ENCODE measurements at places on chromosomes 16 and 17.

DNA sequence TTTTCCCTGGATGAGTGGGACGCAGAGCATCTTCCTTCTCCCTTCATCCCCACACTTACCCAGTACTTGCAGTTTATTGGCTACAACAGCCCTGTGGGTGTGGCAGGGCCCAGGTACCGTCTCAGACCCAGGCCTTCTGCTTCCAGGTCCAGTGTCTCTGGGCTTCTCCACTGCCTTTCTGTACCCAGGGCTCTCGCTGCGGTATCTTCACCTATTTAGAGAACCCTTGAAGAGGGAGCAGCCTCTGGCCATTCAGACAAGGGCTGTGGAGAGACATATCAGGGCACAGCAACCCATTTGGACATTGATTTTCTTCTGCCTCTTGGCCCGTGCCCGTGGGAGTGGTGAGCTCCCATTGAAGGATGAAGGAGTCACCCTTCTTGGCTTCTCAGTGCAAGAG is 17.3 kb downstream of the TBX4 start:
- no peak for DNase-seq

DNA sequence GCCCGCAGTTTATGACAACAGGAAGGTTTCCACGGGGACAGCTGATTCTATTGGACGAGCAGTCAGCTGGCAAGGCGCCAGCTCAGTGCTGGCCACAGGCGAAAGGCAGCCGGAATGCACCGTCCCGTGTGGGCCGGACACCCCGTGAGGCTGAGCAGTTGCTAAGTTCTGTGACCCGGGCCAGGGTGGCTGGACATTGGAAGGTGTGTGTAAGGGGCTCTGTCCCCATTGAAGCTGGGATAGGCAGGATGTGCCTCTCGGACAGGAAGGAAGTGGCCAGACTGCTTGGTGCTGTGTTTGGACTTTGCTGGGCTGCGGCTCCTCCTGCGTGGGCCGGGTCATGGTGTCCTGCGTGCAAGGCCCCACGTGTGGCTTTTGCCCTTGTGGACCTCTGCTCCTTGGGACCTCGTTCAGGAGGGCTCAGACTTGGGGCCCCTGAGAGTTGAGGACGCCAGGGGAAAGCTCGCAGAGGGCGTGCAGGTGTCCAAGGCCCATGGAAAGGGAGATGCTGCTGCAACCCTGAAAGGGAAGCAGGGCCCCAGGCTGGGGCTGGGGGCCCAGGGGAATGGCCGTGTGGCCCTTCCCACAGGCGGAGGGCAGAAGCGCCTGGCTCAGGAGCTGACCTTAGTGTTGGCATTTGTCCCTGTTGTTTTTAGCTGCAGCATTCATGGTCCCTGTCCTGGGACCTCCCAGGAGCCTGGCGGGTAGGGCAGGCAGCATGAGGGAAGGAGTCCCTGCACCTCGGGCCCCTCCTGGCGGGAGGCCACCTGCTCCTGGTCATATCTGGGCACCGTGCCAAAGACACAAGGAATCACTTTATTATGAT is 10.0 kb downstream of the BAIAP2 start:
- peak; percentile 66 for DNase-seq

GRCh38 chr16:84398701-84399100 is 30.4 kb downstream of the ATP2C2 start:
- no peak for DNase-seq

GRCh38 chr17:63996430-63997182 is 1.5 kb upstream of the PRR29 start:
- DNase-seq = no peak

GRCh38 chr16:69924041-69924775 is 26.9 kb upstream of the CLEC18A start:
- no peak for DNase-seq

DNA sequence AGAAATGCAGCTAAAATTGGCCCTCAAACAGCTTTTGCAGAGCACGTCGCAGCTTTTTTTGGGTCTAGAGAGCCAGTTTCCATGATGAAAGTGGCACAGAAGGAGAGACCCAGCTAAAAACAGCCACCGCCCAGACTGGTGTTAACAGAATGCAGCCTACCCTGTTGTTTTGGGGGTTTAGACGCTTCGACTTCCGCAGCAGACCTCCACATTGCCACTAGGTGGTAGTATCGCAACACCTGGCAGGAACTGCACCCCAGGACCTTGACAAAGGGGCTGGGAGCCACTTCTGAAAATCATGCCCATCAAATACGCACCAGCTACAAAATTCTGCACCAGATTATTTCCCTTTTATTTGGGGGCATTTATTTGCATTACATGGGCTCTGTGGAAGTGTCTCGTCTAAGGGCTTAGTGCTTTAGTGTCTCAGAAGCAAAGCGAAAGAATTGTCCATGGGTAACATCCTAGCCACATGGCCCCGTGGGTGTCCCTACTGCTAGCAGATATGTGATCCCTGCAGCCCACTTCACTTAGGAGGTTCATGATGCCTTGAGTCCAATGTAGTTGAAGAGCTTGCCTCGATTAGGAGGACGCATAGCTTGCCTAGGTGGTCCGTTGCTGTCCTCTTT is 167.1 kb downstream of the HAPSTR1 start:
- DNase-seq = no peak

DNA sequence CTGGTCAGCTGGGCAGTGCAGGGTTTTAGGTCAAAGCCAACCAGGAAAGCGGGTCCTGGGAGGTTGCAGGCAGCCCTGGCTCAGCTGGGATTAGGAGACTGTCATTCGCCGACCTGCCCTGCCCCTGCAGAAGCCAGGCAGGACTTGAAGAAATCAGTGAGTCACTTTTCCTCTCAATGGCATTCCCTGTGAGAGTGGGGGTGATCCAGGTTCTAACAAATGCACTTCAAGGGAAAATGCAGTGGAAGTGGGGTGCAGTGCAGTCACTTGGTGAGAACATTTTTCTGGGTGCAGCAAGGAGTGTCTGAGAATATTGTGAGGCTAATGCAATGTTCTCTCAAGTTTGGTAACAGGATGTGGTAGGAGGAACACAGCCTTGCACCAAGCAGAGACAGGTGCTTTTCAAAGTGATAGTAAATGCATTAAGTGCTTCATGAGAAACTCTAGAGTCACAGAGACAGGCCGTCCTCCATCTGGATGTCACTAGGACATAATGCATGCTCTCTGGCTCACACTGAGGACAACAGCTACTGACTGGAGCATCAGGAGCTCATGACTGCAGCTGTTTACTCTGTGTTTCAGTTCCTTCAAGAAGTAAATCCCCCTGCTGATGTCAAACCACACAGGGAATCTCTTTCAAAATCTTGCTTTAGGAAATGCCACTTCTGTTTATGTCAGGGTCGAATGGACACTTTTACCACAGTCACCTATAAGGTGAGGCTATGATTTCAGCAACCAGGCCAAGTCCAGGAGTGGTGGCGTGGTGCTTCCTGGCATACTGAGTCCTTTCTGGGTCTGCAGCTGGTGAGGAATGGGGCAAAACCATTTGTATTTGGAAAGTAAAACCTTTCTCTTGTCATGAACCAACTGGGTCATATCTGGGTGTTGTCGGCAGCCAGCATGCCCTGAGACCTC is 16.7 kb downstream of the CDK5R1 start:
- DNase-seq = no peak

GRCh38 chr16:50267151-50267631 is 840 bp downstream of the ADCY7 start:
- no peak for DNase-seq

DNA sequence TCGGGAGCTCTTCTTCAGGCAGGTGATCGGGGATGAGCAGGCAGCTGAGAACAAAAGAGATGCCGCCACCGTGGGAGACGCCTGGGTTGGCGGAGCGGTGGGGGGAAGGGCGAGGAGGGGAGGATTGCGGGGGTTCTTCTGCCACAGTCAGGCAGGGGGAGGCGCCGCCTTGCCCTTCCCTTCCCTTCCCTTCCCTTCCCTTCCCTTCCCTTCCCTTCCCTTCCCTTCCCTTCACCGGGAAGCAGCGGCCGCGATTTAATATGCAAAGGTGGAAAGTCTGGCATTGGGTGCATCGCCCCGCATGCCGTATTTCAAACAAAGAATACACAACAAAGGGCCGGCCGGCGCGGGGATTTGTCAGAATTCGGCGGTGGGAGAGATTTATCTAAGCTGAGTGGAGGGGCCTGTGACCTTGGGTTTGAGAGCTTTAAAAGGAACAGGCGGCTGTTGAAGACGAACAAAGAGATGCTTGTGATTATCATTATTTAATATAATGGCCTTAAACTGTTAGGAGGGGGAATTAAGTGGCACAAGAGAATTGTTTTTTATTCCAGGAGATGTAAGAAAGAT is 262.3 kb upstream of the TNRC6C start:
- no peak for DNase-seq

- no peak for DNase-seq
Observed at GRCh38 chr16:22400900-22401299, 26.5 kb upstream of the CDR2 start.

DNA sequence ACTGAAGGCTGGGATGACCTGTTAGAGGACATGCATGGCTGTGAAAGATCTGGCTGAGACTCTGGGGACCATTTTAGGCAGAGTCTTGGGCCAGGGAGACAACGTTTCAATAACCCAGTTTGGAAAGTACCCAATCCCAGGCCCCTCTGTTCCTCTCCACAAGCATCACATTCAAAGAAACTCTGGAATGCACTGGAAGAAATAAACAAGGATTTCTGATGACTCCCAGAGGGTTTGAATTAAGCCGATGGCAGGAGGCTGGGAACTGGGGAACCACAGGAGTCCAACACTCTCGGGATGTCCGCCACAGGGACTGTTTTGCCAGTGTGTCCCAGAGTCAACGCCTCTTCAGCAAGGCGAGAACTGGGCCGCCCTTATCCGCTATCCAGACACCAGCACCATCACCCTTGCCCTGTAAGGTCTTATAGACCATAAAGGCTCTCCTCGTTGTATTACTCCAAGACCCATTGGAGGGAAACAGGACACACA is 3.3 kb downstream of the PMP22 start:
- peak; percentile 45 for DNase-seq

DNA sequence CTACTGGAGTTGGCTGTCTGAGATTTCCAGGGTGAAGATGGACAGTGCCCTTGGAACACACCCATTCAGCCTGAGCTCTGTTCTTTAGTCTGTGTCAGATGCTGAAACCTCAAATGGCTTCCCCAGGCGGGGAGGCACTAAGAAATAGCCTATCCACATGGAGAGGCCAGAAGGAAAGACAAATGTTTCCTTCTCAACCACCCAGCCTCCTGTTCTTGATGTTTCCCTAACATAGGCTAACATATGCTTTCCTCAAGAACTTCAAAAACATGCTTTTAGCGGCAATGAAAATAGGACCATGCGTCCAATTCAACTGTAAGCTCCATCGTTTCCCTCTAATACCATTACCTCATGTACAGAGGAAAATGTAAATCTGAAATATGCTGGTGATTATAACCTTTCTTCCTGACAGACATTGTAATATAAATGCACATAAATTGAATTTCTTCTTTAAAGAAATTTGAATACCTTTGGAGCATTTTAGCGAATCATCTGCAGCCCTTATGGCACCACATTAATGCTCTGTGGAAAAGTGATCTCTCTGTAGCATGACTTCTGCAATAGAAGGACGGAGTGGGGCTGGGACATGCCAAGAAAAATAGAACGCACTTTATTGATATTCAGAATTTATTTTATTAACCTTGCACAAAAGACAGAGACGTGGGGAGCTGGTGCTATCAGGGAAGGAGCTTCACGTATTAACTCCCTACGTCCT is 60.1 kb downstream of the IRX3 start:
- no peak for DNase-seq

DNA sequence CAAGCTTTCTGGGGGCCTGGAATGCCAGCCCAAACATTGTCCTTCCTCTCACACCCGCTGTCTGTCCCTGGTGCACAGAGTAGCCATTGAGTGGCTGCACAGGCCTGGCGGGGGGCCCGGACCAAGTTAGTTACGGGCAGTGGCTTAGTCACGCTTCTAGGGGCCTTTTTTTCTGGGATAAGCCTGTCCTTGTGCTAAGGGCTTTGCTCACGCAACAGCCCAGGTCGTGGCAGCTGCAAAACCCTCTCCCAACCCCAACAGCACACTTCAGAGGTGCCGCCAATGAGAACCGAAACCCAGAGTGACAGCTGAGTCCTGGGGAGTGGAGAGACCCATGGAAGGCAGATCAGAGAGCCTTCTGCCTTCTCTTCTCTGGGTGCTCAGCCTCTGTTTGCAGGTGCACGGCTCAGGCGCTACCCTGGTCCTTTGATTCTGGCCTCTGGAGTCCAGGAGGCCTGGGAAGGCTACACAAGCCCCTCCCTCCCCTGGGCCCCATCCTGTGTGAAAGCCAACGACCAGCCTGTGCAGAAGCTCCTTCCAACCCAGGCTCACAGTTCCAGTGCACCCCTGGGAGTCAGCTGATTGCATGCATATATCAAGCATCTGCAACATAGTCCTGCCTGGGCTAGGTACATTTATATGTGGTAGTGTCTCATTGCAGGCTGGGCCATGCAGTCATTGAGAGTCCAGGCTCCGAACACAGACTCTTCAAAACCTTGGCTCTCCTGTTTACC is 9.1 kb downstream of the WSCD1 start:
- DNase-seq = no peak

GRCh38 chr16:5541356-5541755 is 443.8 kb upstream of the EEF2KMT start:
- no peak for DNase-seq

GRCh38 chr16:90046122-90046970 is 27.1 kb upstream of the DBNDD1 start:
- DNase-seq = no peak

GRCh38 chr16:87689956-87690465 is 75.8 kb downstream of the KLHDC4 start:
- DNase-seq = no peak

DNA sequence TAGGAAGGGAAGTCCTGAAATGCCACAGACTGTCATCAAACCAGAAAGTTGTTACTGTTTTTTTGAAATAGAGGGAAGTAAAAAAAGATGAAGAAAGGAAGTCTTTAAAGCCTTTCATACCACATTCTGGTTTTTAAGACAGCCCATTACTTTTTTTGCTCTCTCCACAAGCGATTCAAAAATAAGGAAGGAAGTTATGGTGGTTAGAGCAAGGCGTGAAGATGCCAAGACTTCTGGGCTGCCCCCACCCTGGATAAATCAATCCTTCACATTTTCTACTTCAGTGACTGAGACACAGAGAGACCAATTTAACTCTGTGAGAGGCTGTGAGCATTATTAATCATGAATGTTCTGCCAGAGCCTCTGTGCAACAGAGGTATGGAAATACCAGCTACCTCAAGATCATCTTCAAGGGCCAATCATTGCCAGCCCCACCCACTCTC is 82.3 kb upstream of the BCAR1 start:
- no peak for DNase-seq

DNA sequence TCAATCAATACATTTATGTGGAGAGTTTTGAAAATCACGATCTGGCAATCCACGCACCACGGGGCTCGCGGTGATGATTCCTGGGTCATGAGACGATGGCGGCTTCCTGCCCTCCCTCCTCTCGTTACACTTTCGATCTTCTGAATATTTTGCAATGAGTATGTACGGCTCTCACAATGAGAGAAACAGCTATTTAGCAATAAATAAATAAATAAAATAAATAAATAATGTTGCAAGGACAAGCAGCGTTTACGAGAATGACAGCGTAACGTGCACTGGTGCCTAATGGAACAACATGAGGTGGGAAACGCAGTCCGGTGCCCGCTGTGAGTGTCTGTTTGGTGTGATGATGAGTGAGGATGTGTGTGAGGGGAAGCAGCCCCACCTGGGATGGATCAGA is 46.7 kb upstream of the JPH3 start:
- DNase-seq = no peak

GRCh38 chr16:4323845-4324488 is 8.1 kb downstream of the GLIS2 start:
- peak; percentile 28 for DNase-seq

All from gastrocnemius medialis (tissue), 4 donors.